Head of caudate nucleus (tissue), 42 donors: ENCODE measurements at places on chromosomes 12 and 14.

- no peak for DNase-seq
Measured at GRCh38 chr14:24483604-24484252, 24.3 kb downstream of the CMA1 start.

DNA sequence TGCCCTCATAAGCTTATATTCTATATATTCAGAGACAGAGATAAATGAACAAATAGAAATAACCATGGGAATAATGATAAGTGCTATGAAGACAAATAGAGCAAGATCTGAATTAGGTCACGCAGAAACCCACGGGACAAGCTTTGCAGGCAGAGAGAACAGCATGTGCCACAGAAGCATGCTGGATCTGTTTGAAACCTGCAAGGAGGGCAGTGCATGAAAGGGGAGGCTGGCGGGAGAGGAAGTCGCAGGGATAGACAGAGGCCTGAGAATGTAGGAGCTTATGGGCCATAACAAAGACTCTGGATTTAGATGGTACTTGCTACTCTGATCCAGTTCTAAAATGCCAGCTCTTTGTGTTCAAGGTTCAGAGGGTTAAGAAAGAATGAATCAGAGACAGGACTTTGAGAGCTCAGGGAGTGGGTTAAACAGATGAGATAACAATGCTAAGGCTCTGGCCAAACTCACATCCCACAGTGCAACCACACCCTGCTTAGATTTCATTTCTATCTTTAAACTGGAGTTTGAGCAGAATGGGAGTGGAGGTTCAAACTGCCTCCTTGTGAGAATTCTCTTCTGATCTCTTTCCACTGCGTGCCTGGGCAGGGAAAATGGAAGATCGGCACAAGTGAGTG is 49.2 kb upstream of the PPP1R12A start:
- DNase-seq = no peak

- DNase-seq = peak; percentile 17
Measured at GRCh38 chr12:8081251-8081920, 688 bp upstream of the NECAP1 start.

DNA sequence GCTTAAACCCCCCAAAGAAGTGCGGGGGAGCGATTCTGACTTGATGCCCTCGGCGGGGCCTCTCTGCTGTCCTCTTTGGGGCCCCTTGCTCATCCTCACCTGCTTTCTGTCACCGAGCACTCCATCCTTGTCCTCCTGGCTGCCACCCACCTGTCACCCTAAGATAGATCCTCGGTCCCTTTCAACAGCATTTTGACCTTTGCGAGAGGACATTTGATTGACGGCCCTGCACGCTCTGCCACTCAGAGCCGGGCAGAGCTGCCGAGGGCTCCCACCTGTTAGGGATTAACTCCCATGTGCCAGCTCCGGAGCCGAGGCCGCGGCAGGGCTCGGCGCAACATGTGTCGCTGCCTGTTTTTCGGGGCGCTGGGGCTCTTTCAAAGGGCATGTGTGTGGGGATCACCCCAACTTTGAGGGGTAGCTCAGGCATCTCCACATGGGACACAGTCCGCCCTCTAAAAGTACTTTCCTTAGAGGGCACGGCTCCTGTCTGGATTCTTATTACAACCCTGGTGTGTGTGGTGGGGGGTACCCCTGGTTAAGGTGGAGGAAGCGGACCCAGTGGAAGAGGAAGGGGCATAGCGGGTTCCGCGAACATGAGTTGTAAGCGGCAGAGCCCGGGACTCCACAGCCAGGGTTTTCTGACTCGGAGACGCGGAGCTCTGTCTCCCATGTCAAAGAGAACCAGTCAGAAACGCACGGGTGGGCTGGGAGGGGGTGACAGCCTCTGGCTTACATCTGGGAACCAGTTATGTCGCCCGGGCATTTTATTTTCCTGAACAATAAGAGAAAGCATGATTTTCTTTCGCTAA is 811 bp upstream of the MEG3 start:
- no peak for DNase-seq

DNA sequence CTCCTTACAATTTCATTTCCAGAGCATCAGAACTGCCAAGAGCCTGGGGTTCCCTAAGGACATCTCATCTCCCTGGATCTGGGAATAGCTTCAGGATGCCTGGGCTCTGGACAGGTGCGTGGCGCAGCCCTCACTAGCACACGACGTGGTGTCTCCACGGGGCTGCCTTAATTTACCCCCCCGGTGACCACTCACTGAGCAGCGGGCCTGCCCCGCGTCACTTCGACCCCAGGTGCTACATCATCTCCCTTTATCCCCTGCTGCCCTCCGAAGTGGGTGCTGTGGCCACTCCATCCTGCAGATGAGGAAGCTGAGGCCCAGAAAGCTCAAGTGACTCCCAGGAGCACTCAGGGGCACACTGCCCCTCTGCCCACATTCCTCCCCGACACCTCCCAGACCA is 177.8 kb upstream of the SFSWAP start:
- no peak for DNase-seq

DNA sequence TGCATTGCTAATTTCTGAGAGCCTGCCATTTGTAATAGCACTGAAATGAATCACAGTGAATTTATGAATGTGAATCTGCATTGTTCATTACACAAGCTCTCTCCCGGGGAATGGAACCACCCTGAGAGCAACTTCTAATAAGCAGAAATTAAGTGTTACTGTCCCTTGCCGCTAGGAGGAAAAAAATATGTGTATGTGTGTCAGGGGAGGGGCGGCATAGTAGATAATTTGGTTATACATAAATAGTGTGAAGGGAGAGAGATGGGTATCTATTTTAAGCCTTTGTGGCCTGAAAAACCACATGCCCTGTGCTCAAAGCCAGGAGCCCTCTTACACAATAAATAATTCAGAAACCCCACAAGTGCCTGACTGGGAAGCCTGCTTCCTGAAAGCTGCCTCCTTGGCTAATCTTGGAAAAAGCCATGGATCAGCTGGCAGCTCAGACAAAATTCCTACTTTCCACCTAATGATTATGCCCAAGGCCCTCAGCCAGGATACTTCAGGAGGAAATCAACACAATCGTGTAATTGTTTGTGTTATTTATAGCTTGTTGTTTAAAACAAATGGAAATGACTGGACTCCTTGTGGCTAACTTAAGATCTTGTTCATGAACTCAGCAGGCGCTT is 366.2 kb upstream of the KITLG start:
- DNase-seq = no peak

- DNase-seq = no peak
Measured at GRCh38 chr14:28245216-28245615, 521.4 kb upstream of the FOXG1 start.

DNA sequence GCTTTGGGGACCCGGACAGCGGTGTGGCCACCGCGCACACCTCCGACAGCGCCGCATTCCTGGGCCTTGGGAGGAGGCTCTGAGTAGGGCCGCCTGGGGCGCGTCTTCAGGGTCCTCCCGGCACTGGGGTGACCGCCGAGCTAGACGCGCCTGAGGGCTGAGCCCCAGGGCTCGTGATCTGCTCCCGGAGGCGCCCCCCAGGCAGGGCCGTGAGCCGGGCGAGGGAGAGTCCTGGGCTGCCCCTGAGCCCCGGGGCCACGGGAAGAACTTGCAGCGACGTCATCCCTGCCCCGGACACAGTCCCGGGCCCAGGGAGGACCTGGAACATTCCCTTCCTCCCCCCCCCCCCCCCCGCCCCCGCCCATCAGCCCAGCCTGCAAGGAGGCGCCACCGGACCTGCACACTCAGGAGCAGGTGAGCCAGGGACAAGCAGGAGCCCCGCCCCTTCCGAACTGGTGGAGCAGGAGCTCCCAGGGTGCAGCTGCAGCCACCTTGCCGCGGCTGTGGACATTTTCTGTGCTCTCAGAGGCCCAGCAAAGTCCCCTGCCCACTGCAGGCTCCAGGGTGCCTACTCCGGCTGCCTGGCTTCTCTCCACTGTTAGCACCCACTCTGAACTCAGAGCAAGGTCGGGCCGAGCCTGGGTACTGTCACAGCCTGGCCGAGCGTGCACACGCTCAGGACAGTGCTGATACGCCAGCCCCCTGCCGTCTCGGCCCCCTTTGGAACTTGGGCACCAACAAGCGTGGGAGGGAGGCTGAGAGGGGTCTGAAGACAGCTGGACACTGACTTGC is 50.7 kb downstream of the A2M start:
- DNase-seq = no peak

DNA sequence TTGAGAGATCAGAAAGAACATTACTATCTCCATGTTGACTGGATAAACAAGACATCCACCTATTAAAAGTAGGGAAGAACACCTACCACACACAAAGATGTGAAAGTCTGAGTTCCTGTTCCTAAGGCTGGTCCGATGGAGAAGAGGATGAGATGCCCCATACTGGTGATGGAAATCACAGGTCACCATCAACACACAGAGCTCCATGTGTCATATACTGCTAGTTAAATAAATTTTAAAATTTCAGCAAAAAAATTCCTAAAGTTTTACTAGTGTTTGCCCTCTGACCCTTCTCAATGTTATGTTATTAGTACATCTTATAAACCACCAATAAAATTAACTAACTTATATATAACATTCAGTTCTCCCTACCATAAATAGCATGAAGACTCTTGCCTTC is 59.1 kb downstream of the KCNA5 start:
- DNase-seq = no peak

DNA sequence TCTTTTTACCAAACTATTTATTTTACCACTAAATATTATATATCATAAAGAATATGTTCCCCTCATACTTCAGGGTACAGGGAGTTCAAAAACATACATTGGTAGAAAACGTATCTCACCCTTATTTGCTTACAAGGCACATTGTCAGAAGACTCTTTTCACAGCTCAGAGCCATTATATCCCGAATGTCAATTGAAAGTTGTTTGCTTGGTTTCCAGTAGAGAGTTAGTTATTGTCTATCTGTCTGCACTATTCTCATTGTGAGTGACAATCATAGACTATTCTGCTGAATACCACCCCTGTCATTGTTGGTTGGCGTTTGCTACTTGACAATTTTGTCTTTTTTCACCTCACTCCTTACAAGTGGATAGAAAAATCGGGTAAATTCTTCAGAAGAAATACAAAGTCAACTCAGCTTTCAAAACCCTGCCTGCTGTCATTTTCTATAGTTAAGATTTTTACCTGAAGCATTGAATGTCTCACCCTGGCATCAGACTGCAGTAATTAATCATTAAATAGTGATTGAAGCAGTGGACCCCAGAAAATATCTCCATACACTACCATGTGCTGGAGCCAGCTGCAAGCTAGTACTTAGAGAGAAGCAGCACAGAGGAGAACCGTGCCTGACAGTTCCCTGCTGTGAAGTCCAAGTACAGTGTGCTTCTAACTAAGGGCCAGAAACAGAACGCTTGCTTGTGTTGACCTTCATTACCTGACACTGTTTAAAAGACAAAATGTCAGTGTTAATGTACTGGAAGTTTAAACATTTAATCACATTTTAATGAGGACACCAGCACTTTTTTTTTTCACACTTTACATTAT is 510.6 kb downstream of the RERGL start:
- DNase-seq = no peak

DNA sequence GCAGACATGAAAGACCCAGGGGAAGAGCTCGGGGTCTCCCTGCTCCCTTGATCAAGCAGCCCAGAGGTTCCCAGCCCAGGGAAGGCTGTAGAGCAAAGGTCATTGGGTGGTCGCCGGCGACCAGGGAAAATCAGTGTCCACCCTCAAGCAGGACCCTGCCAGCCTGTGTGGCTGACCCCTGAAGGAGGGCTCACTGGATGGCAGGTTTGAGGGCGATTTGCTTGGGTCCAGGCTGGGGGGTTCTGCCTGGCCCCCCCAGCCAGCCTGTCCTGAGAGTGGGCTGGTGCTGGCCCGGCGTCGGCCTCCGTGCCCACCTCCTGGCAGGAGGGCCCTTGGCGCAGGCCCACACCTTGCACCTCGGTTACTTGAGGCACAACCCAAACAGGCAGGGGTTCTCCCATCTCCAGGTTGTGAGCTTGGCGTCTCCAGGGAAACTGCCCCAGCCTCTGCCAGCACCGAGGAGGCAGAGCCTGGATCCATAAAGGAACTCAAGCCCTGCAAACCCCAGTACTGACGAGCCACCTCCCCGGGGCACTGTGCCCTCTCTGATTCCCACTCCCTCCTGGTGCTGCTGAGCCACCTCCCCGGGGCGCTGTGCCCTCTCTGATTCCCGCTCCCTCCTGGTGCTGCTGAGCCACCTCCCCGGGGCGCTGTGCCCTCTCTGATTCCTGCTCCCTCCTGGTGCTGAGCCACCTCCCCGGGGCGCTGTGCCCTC is 329.0 kb upstream of the SFSWAP start:
- DNase-seq = no peak

- DNase-seq = no peak
Measured at GRCh38 chr12:117778656-117779055, 190.1 kb downstream of the KSR2 start.

DNA sequence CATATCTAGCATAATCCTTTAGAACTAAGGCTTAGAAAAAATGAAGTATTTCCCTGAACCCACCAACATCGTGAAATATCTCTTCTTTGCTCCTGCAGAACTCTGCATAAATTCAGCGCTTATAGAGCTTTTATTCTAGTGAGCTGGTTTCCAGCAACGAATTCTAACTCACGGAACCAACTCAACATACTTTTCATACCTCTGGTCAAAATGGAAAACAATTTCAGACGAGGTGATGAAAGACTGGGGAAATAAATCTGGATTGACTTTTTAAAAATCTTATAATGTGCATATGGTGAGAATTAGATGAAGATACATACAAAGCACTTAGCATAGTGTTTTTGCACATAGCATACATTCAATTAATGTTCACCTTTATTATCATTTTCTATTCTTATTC is 62.6 kb upstream of the BBS10 start:
- DNase-seq = no peak

- peak; percentile 77 for DNase-seq
Measured at GRCh38 chr14:100662879-100663760, 63.6 kb upstream of the DLK1 start.

- DNase-seq = no peak
Measured at GRCh38 chr12:38515912-38516311, 199.3 kb downstream of the ALG10B start.

GRCh38 chr14:91311284-91311662 is 66.8 kb upstream of the GPR68 start:
- DNase-seq = no peak

DNA sequence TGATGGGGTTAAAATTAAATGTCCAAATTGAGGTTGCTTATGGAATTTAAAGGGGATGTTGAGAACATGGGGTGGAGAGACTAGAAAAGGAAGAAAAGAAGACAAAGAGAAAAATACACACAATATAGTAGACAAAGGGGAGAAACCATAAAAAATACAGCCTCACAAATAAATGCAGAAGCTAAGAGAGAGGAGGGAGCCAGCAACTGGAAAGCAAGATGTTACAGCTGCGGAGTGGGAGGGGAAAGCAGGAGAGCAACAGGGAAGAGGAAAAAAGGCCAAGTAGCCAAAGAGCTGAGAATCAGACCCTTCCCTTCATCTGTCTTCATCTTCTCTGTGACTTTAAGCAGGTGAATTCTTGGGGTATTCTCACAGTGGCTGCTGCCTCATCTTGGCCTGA is 39.7 kb upstream of the SMUG1 start:
- DNase-seq = no peak

DNA sequence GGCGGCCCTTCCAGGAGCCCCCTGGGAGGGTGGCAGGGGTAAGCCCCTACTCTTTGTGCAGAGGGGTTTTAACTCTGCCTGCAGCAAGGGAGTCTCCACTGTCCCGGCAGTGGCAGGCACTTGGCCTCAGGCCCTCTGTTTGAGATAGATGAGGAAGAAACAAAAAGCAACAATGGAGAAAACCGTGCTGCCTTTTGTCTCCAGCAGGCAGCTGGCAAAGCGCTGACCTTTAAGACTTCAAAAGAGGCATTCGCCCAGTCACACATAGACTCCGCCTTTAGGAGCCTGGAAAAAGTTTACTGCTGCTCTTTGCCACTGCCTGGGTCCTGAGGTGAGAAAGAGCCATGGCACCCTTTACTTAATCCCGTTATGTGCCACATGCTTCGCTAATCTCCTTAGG is 158.2 kb upstream of the NTF3 start:
- DNase-seq = no peak

GRCh38 chr12:41697161-41697560 is 447.5 kb downstream of the GXYLT1 start:
- DNase-seq = no peak
